ENCODE measurements at places on chromosomes 7 and 10. TPM values are rescaled to one million over a fixed set of nuclear protein-coding genes. Genes with fewer than 3 reads are reported as not detected.

TSPAN13 gene
- total RNA-seq, result 143 TPM

TMEM139 gene
- total RNA-seq, result 26.9 TPM

PTF1A gene
- not detected for total RNA-seq

ZNF117 gene
- total RNA-seq, result 11.7 TPM

HOXA6 gene
- 7.7 TPM for total RNA-seq

SH2B2 gene
- total RNA-seq, result 3.3 TPM

ZNF804B gene
- total RNA-seq, result not detected

CHCHD3 gene
- total RNA-seq, result 52.1 TPM

GLRX3 gene
- 71.1 TPM for total RNA-seq

STOX1 gene
- total RNA-seq, result 10.1 TPM

HOXA9 gene
- 0.11 TPM for total RNA-seq

ZNF479 gene
- total RNA-seq, result not detected

ACADSB gene
- total RNA-seq, result 20.4 TPM

LRRC61 gene
- 18.8 TPM for total RNA-seq

ASZ1 gene
- total RNA-seq, result 0.06 TPM

FAM149B1 gene
- 35.9 TPM for total RNA-seq

PDE6C gene
- total RNA-seq, result not detected

ANXA11 gene
- total RNA-seq, result 282 TPM

TRIM74 gene
- total RNA-seq, result not detected

RBAK gene
- total RNA-seq, result 10.2 TPM

GPR15LG gene
- not detected for total RNA-seq

C10orf62 gene
- total RNA-seq, result 0.21 TPM

ZNF503 gene
- 24.8 TPM for total RNA-seq

CLEC2L gene
- total RNA-seq, result not detected

UCMA gene
- total RNA-seq, result not detected

UBN2 gene
- total RNA-seq, result 29.8 TPM

AKR1D1 gene
- total RNA-seq, result not detected

PTPRZ1 gene
- total RNA-seq, result 4.0 TPM

SLC26A3 gene
- total RNA-seq, result not detected

PNLIPRP3 gene
- total RNA-seq, result not detected
